GM12878 (cell line): ENCODE measurements at places on chromosomes 3 and 15. TPM values are rescaled to one million over a fixed set of nuclear protein-coding genes. Genes with fewer than 3 reads are reported as not detected.

Gene CNTN3
- polyA plus RNA-seq: not detected in 2 replicates

DNA sequence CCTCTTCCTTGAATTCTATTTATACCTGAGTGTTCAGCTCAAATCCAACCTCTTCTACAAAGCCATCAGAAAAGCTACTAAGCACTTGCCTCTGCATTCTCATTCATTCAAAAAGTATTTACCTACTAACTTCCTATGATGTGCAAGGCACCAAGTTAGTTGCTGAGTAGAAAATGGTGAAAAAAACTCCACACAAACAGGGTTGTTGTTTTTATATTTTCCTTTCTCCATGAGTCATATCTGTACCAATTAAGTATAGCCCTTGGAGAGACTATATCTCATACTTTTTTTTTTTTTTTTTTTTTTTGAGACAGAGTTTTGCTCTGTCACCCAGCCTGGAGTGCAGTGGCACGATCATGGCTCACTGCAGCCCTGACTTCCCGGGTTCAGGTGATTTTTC, 67.7 kb downstream of the IGF2BP2 start:
- H3K4me3 ChIP-seq: no peak overlapping the region
- DNase-seq: no peak
- no peaks in the 10 kb centered on the region; the same call in none of the 2 replicates for H3K27me3 ChIP-seq
- H3K36me3 ChIP-seq: no peaks in the 10 kb centered on the region
- no peaks in the 10 kb centered on the region for H3K4me1 ChIP-seq

GRCh38 chr3:169091196-169091823, 572.2 kb downstream of the MECOM start:
- no peak for DNase-seq
- no peaks in the 10 kb centered on the region for H3K36me3 ChIP-seq
- H3K27ac ChIP-seq: no peak overlapping the region
- H3K4me1 ChIP-seq: no peaks in the 10 kb centered on the region

GRCh38 chr3:39277893-39278615, 1.8 kb downstream of the CX3CR1 start:
- H3K4me1 ChIP-seq: peaks cover 6% of the 10 kb centered on the region
- no peak overlapping the region for H3K27ac ChIP-seq
- H3K27me3 ChIP-seq: peaks cover 3% of the 10 kb centered on the region; the same call in 1 of the 2 replicates
- H3K36me3 ChIP-seq: no peaks in the 10 kb centered on the region
- no peak for DNase-seq

- H3K4me3 ChIP-seq: no peak overlapping the region
- peaks cover 29% of the 10 kb centered on the region for H3K4me1 ChIP-seq
- no peaks in the 10 kb centered on the region for H3K36me3 ChIP-seq
- no peak overlapping the region for H3K27ac ChIP-seq
- H3K27me3 ChIP-seq: no peaks in the 10 kb centered on the region
These were observed 145.8 kb upstream of the UBE2E1 start for GRCh38 chr3:23659840-23660430.
